ENCODE measurements at places on chromosomes 16 and 17.

DNA sequence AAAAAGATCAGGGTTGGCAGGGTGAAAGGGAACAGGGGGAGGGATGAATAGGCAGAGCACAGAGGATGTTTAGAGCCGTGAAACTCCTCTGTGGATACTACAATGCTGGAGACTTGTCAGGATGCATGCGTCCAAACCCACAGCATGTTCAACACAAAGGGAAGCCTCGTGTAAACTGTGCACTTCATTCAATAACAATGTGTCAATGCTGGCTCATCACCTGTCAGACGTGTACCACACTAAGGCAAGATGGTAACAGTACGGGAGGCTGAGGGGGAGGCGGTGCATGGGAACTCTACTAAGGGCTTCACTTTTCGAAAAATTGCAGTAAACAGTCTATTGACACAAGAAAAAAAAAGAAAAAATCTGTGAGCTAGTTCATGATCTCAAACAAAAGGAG lies 63.7 kb downstream of the C16orf95 start:
- DNase-seq = no peak

DNA sequence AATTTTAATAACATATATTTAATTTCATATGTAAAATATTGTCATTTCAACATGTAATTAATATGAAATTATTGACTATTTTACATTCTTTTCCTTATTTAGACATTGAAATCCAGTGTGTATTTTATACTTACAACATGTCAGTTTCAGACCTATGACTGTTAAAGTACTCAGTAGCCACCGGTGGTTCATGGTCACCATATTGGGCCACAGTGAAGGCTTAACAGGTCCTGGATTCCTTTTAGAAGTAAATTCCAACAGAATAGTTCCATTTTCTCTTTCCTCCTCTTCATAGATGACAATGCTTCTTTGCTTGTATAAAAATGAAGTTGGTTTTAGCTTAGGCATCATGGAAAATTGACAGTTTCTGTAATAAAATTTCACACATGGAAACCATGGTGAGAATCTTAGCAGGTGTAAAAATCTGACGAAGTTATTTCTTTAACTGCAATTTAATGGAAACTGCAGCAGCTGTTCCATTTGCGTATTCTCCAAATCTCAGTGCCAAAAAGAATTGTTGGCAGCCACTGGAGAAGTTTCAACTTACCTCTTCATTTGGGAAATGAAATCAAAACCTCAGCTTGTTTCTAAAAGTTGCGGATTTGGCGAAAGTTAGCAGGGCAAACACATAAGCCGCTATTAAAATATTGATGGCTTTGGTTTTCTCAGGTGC lies 231.1 kb downstream of the CDH13 start:
- DNase-seq = no peak

DNA sequence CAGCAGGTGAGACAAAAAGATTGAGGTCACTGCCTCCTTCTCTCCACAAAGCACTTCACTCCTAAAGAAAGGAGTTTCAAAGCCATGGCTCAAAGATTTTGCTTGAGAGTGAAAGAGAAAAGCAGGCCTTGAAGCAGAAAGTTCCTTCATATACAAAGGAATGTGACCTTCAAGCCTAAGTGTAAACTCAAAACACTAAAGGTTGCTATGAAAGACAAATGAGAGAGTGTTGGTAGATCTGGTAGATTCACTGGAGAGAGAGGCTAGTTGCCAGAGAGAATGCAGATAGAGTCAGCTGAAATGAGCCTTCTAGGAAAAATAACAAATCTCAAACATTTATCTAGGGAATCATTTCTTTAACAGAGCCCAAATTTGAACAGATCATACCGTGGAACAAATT lies 305.2 kb downstream of the CDH8 start:
- DNase-seq = no peak

DNA sequence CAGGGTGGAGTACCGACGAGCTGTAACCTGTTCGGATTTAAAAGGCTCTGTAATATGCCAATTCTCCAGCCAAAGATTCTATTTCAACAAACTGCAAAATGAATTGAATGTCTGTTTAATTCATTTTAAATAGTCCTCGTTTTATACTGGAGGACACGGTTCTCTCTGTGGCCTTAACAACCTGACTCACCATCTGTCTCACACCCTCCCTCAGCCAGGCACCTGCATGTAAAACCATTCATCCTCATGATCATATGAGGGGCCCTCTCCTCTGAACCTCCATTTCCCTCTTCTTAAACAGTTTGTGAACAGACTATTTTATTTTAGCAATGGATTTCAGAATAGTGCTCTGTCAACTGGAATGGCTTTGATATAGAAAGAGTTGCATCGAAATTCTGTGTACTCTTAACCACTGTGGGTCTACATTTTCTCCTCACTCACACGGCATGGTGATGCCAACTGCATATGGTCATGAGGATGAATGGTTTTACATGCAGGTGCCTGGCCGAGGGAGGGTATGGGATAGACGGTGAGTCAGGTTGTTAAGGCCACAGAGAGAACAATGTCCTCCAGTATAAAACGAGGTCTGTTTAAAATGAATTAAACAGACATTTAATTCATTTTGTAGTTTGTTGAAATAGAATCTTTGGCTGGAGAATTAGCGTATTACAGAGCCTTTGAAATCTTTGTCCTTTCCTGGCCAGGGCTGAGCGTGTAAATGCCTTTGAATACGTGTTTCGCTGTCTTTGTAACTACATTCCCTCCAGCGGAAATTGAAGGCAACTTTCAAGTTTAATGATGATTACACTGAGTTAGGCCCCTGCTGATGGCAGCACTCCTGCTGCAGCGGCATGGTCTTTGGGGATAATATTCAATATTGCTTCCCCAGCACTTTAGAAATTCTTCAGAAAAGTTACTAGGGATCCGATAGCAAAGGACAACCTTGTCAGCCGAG lies 329.6 kb downstream of the SNX29 start:
- DNase-seq = no peak

GRCh38 chr17:76716839-76717215 lies 6.1 kb upstream of the MXRA7 start:
- DNase-seq = no peak

DNA sequence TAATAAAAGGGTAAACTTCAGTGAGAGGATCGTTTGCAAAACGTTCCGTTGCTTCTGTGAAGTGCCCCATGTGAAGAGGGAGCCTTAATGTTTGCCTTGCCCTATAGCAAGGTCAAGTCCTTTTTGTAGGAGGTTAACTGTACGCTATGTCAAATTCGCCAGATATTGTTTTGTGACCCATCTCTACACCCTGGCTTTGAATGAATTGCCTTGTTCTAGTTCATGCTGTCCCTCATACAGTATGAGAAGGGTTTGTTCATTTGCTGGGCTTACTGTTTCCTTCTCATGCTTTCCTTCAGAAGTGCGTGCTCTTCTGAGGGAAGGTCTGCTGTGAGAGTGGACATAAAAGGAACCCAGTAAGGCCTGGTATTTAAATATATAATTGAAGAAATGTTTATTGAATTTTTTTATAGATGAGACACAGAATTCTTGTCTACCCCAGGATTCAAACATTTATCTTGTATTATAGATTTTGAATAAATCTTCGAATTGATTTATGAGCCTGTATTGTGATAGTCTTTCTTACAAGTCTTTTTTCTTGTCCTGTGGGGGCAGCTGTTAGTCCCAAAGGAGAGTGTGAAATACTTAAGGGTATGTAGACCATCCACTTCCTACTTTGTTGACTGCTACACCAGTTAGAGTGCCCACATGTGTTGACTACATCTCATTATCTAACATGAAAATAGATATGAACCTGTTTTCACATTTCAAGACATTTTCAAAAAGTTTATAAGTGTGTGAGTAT lies 1.7 kb downstream of the MAP3K3 start:
- no peak for DNase-seq

- DNase-seq = no peak
These were observed 4.8 kb downstream of the LGALS3BP start for GRCh38 chr17:78974635-78975591.

Measured in stimulated activated CD4-positive, alpha-beta T cell treated with anti-CD3 and anti-CD28 coated beads, Interleukin-4, amount 100 ng/mL, for 4 hours (primary cell).